CD8-positive, alpha-beta memory T cell (primary cell): ENCODE measurements at places on chromosomes 4 and X. TPM values are rescaled to one million over a fixed set of nuclear protein-coding genes. Genes with fewer than 3 reads are reported as not detected.

- no peak for DNase-seq
Observed at GRCh38 chr4:149823769-149824221, 8.2 kb upstream of the IQCM start.

- DNase-seq, result no peak
Observed at GRCh38 chr4:121785479-121785878, 15.6 kb upstream of the EXOSC9 start.

DNA sequence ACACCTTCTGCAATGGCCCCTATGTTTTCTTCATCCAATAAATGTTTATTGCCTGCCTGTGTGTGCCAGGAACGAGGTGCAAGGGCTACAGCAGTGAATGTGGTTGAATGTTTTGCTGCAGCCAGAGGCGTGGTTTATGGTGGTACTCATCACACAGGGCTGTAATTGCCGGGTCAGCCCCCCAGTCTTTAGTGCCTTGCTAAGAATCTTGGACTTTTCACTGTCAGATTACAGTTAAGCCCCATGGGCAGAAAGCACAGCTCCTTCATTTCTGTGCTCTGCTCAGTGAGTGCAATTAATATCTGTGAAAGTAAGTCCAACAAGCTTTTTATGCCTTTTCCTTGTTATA lies 67.8 kb downstream of the TAPT1 start:
- DNase-seq, result no peak

GRCh38 chr4:152690706-152691651 lies 11.2 kb upstream of the TMEM154 start:
- DNase-seq, result no peak

DNA sequence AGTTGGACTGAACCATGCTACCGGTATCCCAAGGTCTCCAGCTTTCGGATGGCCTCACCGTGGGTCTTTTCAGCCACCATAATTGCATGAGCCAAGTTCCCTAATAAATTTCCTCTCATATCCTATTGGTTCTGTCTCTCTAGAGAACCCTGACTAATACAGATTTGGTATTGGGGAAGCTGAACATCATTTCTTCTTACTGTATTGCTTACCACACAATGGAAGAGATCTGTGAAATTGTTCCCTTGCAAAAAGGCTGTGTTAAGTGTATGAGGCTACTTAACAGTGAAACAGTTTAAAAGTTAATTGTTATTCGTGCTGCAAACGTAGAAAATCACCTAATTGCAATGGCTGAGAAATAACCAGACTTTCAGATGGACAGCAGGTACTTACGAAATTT lies 34.0 kb downstream of the PLAC8 start:
- DNase-seq, result no peak

- DNase-seq, result no peak
Observed at GRCh38 chr4:7595934-7596461, 161.3 kb upstream of the PSAPL1 start.

DNA sequence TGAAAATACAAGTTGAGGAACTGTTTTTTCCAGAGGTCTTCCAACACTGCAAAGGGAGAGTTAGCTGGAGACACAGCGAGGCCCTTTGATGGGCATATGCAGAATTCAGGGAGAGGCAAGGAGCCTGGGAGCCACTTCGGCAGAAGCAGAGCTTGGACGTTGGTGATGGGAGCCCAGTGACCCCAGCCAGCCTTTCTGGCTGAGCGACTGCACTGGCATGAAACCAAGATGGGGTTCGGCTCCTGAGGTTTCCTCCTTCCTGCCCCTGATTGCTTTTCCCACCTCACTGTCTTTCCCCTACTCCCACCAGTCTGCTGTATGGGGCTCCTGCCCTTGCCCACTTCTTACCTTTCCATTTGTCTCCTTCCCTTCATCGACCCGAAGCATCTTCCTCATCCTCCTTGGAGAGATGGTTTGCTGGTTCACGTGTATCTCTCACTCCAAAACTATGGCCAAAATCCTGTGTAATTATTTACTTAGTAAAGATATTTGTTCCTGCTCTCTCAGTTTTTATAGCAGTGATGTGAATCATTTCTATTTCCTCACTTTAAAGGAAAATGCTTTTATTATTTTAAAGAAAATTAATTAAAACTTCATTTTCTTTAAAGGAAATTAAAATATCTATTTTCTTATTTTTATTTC lies 100.5 kb downstream of the NFKB1 start:
- no peak for DNase-seq

GRCh38 chr4:81165861-81166430 lies 49.1 kb downstream of the PRKG2 start:
- DNase-seq, result no peak

The NUP62CL gene
- 1.8 TPM for total RNA-seq

The C4orf54 gene
- not detected for total RNA-seq

The MAP7D3 gene
- 19.0 TPM for total RNA-seq
